ENCODE measurements at places on chromosomes 5 and 9. TPM values are rescaled to one million over a fixed set of nuclear protein-coding genes. Genes with fewer than 3 reads are reported as not detected.

The CNTNAP3B gene
- polyA plus RNA-seq = not detected

The HSPB3 gene
- not detected for polyA plus RNA-seq

The SLCO4C1 gene
- polyA plus RNA-seq = not detected

The SLCO6A1 gene
- polyA plus RNA-seq = not detected

The DOCK2 gene
- polyA plus RNA-seq = 59.5 TPM

The LTC4S gene
- polyA plus RNA-seq = 2.0 TPM

The FLT4 gene
- polyA plus RNA-seq = 2.8 TPM

The PARP8 gene
- 67.0 TPM for polyA plus RNA-seq

The TAF11L2 gene
- not detected for polyA plus RNA-seq

The SPINK1 gene
- polyA plus RNA-seq = not detected

The EGFLAM gene
- polyA plus RNA-seq = not detected

The MLANA gene
- polyA plus RNA-seq = not detected

The ALDH1A1 gene
- not detected for polyA plus RNA-seq

The MCTP1 gene
- polyA plus RNA-seq = 0.08 TPM

The GABRA1 gene
- polyA plus RNA-seq = not detected

The SHISAL2B gene
- polyA plus RNA-seq = not detected

The KCNT1 gene
- not detected for polyA plus RNA-seq

The PHF24 gene
- polyA plus RNA-seq = not detected

The ZSWIM6 gene
- polyA plus RNA-seq = 0.53 TPM

The CARTPT gene
- not detected for polyA plus RNA-seq

The NPR3 gene
- not detected for polyA plus RNA-seq

The SH3RF2 gene
- not detected for polyA plus RNA-seq

The PCDHGA3 gene
- polyA plus RNA-seq = not detected

The GDA gene
- polyA plus RNA-seq = not detected

The ELOVL7 gene
- not detected for polyA plus RNA-seq

The CDH9 gene
- polyA plus RNA-seq = not detected

The PKD2L2 gene
- 0.32 TPM for polyA plus RNA-seq

The MYOZ3 gene
- 0.05 TPM for polyA plus RNA-seq

The FBP2 gene
- not detected for polyA plus RNA-seq

The OBP2B gene
- polyA plus RNA-seq = not detected

The PHF2 gene
- 1.3 TPM for polyA plus RNA-seq

The NKD2 gene
- 0.14 TPM for polyA plus RNA-seq

The AK6 gene
- polyA plus RNA-seq = 71.6 TPM

The ADAMTS19 gene
- polyA plus RNA-seq = not detected

The CAMSAP1 gene
- polyA plus RNA-seq = 2.4 TPM

The RABGAP1 gene
- polyA plus RNA-seq = 23.8 TPM

The PTPRD gene
- polyA plus RNA-seq = not detected

The FAXDC2 gene
- 0.67 TPM for polyA plus RNA-seq

The GLRA1 gene
- polyA plus RNA-seq = not detected

The CCL27 gene
- polyA plus RNA-seq = not detected

The MATR3 gene
- polyA plus RNA-seq = 351 TPM

The NEUROG1 gene
- not detected for polyA plus RNA-seq

The TMEM174 gene
- not detected for polyA plus RNA-seq

The MSH3 gene
- 11.0 TPM for polyA plus RNA-seq

The ENHO gene
- 0.19 TPM for polyA plus RNA-seq

The RFESD gene
- 9.8 TPM for polyA plus RNA-seq

The SIL1 gene
- 14.2 TPM for polyA plus RNA-seq

The LRRC70 gene
- polyA plus RNA-seq = 0.08 TPM

The MED22 gene
- polyA plus RNA-seq = 10.3 TPM

The SLC25A25 gene
- polyA plus RNA-seq = 13.8 TPM

The THBS4 gene
- polyA plus RNA-seq = not detected

The BTNL3 gene
- polyA plus RNA-seq = not detected
